T follicular helper cell (primary cell): ENCODE measurements at places on chromosomes 3 and 15.

DNA sequence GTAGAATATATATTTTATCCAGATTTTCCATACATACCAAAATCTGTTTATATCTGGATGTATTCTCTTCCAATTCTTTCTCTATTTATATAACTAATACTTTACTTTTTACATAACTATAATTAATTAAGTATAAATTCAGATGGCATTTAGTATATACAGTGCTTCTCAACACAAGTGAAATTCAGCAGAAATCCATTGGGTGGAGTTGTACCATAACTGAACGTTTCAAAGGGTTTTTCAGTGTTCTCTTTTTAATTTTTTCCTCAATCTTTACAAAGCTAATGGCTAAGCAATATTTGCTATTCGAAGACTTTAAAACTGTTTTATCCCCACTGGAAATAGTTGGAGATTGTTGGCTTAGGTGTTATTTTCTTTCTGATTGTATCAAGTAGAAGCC lies 13.9 kb upstream of the ZBBX start:
- no peak for DNase-seq

DNA sequence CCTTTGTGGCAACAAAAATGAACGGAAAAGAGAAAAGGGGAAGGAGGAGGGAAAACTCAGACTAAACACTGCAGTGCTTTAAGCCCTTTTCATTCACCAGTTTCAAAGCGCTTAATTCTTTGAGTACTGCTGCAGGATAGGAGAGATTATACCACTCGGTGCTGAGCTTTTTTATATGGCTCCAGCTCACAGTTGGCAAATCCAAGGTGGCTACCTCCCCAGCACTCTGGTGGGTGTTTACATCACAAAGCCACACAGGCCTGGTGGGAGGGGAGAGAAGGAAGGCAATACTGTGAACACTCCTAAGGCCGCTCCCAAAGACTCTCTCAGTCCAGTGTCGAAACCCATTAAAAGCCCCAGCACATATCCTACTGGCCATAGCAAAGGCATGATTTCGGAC lies 191.4 kb downstream of the STT3B start:
- DNase-seq = no peak

GRCh38 chr3:124653071-124653796 lies 77.0 kb upstream of the UMPS start:
- no peak for DNase-seq

DNA sequence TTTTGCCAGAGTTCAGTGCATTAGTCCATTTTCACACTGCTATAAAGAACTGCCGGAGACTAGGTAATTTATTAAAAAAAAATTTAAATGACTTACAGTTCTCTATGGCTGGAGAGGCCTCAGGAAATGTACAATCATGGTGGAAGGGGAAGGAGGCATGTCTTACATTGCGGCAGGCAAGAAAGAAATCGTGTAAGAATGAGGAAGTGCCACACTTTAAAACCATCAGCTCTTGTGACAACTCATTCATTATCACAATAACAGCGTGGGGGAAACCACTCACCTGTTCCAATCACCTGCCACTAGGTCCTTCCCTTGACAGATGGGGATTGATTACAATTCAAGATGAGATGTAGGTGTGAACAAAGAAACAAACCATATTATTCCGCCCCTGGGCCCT lies 1361.4 kb downstream of the NSUN3 start:
- no peak for DNase-seq

- DNase-seq = no peak
These were observed 659.3 kb downstream of the NAALADL2 start for GRCh38 chr3:175518459-175518858.

GRCh38 chr15:39542385-39543065 lies 38.4 kb upstream of the THBS1 start:
- DNase-seq = no peak
